ENCODE measurements at places on chromosomes 12 and 14. TPM values are rescaled to one million over a fixed set of nuclear protein-coding genes. Genes with fewer than 3 reads are reported as not detected.

The BCL2L14 gene
- polyA plus RNA-seq = 2.2 TPM

The EPYC gene
- not detected for polyA plus RNA-seq

The AQP2 gene
- polyA plus RNA-seq = 666 TPM

The HIP1R gene
- polyA plus RNA-seq = 39.4 TPM

The LGR5 gene
- not detected for polyA plus RNA-seq

The OTX2 gene
- not detected for polyA plus RNA-seq

The WNT5B gene
- 3.4 TPM for polyA plus RNA-seq

The COCH gene
- 1.8 TPM for polyA plus RNA-seq

The RASSF8 gene
- polyA plus RNA-seq = 12.0 TPM

The STAT2 gene
- polyA plus RNA-seq = 27.2 TPM

The CLECL1 gene
- not detected for polyA plus RNA-seq

The NEUROD4 gene
- not detected for polyA plus RNA-seq

The KRT75 gene
- polyA plus RNA-seq = not detected

The COL2A1 gene
- not detected for polyA plus RNA-seq

Data from kidney (tissue), 22 donors.